ENCODE measurements at places on chromosomes 13 and 19.

- DNase-seq: peak; percentile 64
Measured at GRCh38 chr13:30739761-30740642, 4.7 kb downstream of the ALOX5AP start.

DNA sequence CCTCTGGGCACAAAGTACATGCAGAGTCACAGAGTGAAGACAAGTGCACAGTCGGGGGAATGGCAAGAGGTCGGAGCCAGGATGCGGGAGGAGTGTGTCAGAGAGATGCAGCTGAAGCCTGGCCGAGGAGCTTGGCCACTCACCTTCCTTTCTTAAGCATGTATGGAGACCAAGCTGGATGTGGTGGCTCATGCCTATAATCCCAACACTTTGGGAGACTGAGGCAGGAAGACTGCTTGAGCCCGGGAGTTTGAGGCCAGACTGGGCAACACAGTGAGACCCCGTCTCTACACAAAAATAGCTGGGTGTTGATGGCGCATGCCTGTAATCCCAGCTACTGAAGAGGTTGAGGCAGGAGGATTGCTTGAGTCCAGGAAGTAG is 67.0 kb downstream of the LATS2 start:
- DNase-seq: no peak

- DNase-seq: no peak
Measured at GRCh38 chr13:43558326-43558725, 228.4 kb downstream of the ENOX1 start.

DNA sequence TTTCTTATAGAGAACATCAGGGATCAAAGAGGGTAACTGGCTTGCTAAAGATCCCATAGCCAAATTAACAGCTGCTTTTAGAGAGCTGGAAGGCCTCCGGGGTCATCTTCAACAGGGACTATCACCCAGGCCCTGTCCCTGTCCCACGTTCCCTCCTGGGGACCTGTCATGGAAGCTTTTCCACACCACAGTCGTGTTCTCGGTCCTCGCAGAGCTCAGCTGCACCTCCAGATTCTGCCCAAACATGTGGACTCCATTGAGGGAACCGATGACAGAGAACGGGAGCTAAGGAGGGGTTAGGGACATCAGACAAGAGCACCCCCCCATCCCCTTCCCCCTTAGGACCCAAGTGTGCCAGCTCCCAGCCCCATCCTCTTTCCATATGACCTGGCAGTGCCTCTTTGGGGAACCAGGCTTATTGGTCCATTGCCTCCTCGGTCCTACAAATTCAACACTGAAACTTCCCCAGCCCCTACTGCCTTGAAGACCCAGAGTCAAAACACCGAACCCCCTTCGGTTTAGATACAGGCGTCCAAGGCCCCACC is 568 bp downstream of the FUZ start:
- DNase-seq: no peak

DNA sequence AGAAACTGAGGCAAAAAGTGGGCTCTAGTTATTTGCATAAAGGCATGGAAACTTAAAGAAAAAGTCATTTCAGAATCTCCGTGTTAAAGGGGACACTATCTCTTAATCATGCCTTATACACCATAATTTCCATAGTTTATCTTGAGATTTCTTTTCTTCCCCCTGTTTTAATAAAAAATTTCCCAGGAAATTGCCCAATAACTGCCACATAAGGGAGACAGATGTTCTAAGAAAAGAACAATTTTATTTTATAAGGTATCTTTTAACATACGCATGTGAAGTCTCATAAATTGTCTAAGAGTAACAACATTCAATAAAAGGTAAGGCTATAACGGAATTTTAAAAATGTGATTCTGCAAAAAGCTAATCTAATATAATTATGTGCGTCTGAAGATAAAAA is 371.3 kb downstream of the IRS2 start:
- no peak for DNase-seq

GRCh38 chr19:40174092-40174491 is 17.1 kb upstream of the MAP3K10 start:
- no peak for DNase-seq

DNA sequence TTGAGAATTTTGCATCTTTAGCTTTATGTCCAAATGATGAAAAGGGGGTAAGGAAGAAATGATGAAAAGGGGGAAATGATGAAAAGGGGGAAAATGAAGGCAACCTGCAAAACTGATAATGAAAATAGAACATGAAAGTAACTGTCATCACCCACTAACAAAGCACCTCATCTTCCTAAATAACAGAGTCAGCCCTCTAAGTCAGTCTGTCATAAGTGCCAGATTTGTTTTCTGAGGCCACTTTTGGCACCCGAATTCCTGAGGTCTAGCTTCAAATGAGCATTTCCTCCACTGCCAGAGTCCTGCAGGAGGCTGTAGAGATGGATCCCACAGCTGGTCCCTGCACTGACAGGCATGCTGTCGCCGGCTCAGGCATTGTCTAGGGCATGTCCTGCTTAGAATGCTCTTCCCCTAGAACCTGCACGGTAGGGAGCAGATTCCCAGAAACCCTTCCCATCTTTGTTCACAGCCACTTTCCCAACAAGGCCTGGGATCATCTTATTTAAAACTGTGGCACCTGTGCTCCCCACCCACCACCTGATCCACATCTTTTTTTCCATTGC is 25.3 kb downstream of the RAP2A start:
- no peak for DNase-seq

DNA sequence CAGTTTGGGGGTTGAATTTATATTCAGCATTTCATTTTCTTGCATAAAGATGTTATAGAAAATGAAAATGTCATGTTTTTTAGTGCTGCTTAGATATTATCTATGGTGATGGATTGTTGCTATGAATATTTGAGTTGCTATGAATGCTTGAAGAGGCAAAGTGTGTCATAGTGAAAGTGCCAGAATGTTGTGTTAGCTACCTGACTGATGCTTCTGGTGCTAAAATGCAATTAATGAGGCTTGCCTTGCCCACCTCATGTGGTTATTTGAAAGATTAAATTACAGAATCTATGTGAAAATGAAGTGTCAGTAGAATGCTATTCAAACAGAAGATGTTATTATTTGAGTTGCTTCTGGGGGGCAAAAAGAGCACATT is 62.7 kb upstream of the MYCBP2 start:
- no peak for DNase-seq

GRCh38 chr13:97875911-97876310 is 77.6 kb upstream of the IPO5 start:
- no peak for DNase-seq

- DNase-seq: no peak
Measured at GRCh38 chr13:111551204-111551820, 230.9 kb downstream of the TEX29 start.

DNA sequence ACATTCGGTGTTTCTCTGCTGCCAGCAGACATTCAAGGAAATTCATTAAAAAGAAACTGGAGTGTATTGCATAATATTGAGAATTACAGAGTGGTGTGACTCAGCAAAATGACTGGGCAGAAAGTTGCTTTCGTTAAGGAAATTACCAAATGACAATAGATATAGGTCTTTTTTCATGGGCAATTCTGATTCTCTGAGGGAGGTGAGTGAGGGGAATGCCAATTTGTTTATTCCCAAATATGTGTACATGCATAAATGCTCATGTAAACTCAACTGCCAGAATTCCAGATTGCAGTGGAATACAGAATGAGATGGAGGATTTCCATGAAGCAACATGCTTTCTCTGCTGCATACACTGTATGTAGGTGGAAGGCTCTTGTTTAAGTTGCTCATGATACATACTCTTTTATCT is 1730.1 kb downstream of the SLITRK5 start:
- DNase-seq: peak; percentile 40

DNA sequence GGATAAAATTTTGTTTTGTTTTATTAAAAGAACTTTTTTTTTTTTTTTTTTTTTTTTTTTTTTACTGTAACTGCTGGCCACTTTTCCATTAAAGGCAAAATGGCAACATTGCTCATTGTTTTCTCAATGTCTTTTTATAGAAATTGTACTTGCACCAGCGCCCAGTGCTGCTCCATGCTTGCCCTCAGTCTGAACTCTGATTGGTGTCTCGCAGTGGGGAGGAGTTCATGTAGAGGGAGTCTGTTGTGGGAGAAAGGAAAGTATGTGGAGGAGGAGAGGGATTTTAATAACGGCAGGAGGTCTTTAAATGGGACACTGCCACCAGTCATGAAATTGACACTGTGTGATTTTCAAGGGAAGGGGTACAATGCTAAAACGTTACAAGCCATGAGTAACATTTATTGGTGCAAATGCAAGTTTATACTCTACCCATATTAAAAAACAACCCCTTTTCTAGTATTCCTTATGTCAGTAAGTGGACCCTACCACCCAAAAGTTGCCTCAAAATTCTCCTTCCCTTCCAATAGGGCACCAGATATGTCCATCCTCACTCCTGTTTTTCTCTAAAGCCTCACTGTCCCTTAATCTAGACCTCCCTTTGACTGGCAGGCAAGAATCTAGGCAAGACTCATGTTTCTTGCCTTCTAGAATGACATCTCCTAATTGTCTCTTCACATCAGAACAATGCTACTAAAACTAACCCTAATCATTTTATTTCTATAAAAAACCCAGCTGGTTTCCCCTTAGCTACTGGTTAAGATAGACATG is 3.2 kb downstream of the RASL11A start:
- DNase-seq: no peak

GRCh38 chr13:100809856-100810255 is 135.3 kb upstream of the TMTC4 start:
- no peak for DNase-seq

DNA sequence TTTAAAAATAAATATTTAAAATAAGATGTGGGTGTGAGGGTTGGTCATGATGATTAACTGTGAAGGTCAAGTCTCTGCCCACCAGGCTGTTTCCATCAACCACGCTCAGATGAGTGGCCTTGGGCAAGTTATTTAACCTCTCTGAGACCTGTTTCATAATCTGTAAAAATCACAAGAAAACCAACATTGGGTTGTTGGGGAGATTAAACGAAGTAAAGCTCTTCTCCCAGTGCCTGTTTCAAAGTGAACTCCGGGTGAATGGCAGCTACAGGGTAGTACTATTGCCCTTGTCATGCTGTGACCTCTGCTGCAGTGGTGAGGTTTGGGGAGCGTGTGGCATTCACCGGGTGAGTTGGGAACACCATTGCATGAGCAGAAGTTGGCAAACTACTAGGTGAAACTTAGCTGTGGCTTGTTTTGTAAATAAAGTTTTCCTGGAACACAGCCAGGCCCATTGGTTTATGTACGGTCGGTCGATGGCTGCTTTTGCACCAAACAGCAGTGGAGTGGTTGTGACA is 153.2 kb downstream of the USP12 start:
- DNase-seq: no peak

GRCh38 chr13:32019612-32020233 is 11.9 kb upstream of the FRY start:
- peak; percentile 71 for DNase-seq

GRCh38 chr19:6333439-6333838 is at the start of gene ACER1:
ACER1 (minus strand) TSS chr19:6333612; CDS start chr19:6333551, 61 bp downstream.
- no peak for DNase-seq
